ENCODE measurements at places on chromosomes 5 and 9. TPM values are rescaled to one million over a fixed set of nuclear protein-coding genes. Genes with fewer than 3 reads are reported as not detected.
A peak's percentile ranks its signal among the peaks of the same experiment; 100 is the strongest.

GRCh38 chr9:124439686-124440243 is 10.5 kb upstream of the ADGRD2 start:
- H3K27ac ChIP-seq = no peak overlapping the region
- no peak for DNase-seq
- H3K36me3 ChIP-seq = no peaks in the 10 kb centered on the region

DNA sequence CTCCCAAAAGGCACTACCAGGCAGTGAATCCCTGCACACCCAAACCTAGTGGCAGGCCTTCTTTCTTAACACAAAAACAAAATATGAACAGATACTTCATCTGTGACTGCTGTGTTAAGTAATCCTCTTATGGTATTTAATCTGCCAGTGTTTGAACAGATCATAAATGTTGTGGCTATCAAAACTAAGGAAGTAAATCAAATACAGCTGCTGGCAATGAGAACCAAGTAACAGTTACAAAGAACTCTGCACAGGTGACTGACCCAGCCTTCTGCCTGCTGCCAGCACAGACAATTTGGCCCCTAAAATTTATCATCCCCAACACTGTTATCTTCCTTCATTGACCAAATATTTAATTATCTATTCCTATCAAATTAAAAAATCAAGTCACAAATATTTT is 78.0 kb downstream of the GNAQ start:
- peaks cover 20% of the 10 kb centered on the region for H3K4me1 ChIP-seq
- H3K36me3 ChIP-seq = no peaks in the 10 kb centered on the region
- H3K4me3 ChIP-seq = no peak overlapping the region
- no peaks in the 10 kb centered on the region for H3K27me3 ChIP-seq
- no peak for DNase-seq

DNA sequence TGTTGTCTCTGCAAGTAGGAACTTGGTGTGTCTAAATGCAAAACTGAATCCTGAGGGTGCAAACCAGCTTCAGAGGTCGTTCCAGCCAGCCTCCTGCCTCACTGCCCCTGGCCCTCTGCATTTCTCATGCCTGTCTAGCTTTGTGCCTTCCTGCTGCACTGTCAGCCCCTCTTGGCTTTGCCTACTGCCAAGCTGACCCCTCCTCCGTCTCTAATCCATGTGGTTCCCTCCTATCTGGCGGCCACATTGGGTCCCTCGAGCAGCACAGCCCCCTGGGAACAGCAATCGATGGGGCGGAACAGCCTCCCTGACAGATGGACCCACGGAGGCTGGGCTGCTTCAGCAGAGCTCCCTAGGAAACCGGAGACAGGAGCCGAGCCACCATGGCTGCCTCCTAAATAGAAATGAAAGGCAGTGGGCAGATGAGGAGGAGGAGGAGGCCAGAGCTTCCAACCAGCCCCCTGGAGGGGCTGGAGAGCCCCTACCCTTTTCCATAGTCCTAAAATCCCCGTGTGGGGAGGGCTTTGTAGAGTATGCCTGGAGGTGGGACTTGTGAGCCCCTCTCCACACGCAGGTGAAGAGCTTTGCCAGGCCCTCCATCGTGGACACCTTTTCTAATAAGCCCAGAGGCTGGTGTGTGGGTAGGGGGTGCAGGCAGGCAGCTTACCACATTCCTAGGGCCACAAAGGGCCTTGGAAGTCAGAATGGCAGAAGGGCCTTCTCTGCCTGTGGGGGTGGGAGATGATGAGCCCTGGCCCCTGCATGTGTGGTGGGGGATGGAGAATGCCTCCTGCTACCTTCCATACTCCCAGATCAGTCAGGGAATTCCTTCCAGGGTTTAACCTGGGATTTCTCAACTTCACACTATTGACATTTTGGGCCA is 9.2 kb upstream of the CXXC5 start:
- no peak overlapping the region for H3K27ac ChIP-seq
- DNase-seq = no peak
- H3K4me3 ChIP-seq = no peak overlapping the region
- H3K36me3 ChIP-seq = no peaks in the 10 kb centered on the region
- no peaks in the 10 kb centered on the region for H3K27me3 ChIP-seq

GRCh38 chr9:101458963-101459631 is 23.5 kb upstream of the ALDOB start:
- no peak overlapping the region for H3K4me3 ChIP-seq
- no peaks in the 10 kb centered on the region for H3K27me3 ChIP-seq
- H3K27ac ChIP-seq = no peak overlapping the region
- DNase-seq = no peak

GRCh38 chr5:78795757-78796156 is 147.2 kb upstream of the LHFPL2 start:
- no peaks in the 10 kb centered on the region for H3K4me1 ChIP-seq
- H3K4me3 ChIP-seq = no peak overlapping the region
- H3K27ac ChIP-seq = no peak overlapping the region
- no peaks in the 10 kb centered on the region for H3K36me3 ChIP-seq
- no peak for DNase-seq
- H3K27me3 ChIP-seq = no peaks in the 10 kb centered on the region

GRCh38 chr9:137551264-137552021 is at the start of gene MRPL41:
MRPL41 (plus strand) TSS chr9:137551879; CDS start chr9:137552082, 203 bp downstream.
- no peaks in the 10 kb centered on the region for H3K27me3 ChIP-seq
- DNase-seq = peak; percentile 70
- H3K4me3 ChIP-seq = peak within 1 kb of the TSS; percentile 79
- H3K36me3 ChIP-seq = peaks cover 11% of the 10 kb centered on the region
- peak within 1 kb of the TSS; percentile 53 for H3K27ac ChIP-seq
- H3K4me1 ChIP-seq = no peaks in the 10 kb centered on the region

GRCh38 chr9:9275601-9276000 is 1337.2 kb downstream of the PTPRD start:
- no peaks in the 10 kb centered on the region for H3K4me1 ChIP-seq
- no peak overlapping the region for H3K27ac ChIP-seq
- H3K36me3 ChIP-seq = no peaks in the 10 kb centered on the region
- no peak for DNase-seq
- no peak overlapping the region for H3K4me3 ChIP-seq

DNA sequence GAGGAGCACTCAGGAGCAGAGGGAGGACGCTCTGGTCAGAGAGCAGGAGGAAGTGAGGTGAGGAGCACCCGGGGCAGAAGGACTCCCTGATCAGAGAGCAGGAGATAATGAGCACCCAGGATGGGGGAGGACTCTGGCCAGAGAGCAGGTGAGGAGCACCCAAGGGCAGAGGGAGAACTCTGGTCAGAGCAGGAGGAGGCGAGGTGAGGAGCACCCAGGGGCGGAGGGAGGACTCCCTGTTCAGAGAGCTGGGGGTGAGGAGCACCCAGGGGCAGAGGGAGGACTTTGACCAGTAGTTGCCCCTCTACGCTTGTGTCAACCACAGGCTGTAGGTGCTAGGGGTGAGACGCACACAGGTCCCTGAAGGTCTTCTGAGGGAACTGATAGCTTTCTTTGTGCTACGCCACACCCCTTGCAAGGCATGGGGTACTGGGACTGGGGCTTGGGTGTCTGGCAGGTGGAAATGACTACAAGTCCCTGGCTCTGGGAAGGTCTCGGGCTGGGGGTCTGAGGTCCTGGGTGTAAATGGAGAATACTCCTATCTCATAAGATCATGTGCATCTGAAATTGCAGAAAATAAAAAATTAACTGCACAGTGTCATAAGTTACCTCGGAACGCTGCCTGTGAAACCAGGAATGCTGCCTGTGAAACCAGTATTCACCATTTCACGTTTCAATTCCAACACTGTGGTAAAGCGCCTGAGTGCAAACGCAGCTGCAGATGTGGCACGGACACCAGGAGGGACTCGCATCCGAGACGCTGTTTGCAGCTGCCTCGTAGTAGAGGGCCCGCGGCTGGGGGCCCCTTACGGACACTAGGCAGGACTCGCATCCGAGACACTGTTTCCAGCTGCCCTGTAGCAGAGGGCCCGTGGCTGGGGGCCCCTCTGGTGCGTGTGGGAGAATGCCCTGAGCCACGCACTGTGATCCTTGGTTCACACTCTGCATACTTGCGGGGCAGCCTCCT is 27.0 kb upstream of the SLC6A3 start:
- H3K4me3 ChIP-seq = no peak overlapping the region
- H3K4me1 ChIP-seq = no peaks in the 10 kb centered on the region
- DNase-seq = no peak
- no peaks in the 10 kb centered on the region for H3K27me3 ChIP-seq
- peaks cover 74% of the 10 kb centered on the region for H3K36me3 ChIP-seq

DNA sequence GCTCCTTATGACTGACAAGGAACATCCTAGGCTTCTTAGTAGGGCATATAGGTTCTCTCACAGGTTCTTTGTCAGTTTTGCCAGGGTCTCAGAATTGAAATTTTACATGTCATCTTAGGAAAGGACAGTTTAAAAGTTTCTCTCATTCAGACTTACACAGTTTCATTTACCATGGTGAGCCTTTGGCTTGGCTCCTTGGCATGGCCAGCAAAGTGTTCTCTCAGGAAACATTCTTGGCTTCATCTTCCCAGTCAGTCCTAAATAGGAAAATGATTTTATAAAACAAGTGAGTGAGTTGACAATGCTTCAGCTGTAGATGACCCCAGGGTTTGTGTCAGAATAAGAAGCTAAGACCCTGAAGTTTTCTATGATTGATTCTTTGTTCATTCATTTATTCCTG is 191.6 kb downstream of the PCSK5 start:
- H3K4me1 ChIP-seq = no peaks in the 10 kb centered on the region
- no peak overlapping the region for H3K4me3 ChIP-seq
- H3K36me3 ChIP-seq = no peaks in the 10 kb centered on the region
- H3K27me3 ChIP-seq = no peaks in the 10 kb centered on the region
- DNase-seq = no peak

- H3K4me3 ChIP-seq = peak overlapping the region; percentile 64
- H3K4me1 ChIP-seq = peaks cover 29% of the 10 kb centered on the region
- H3K36me3 ChIP-seq = 0 out of 2 replicates have a peak, but pooled peaks cover 3% of the 10 kb centered on the region
Measured at GRCh38 chr5:1523480-1523792, 324 bp downstream of the LPCAT1 start.

DNA sequence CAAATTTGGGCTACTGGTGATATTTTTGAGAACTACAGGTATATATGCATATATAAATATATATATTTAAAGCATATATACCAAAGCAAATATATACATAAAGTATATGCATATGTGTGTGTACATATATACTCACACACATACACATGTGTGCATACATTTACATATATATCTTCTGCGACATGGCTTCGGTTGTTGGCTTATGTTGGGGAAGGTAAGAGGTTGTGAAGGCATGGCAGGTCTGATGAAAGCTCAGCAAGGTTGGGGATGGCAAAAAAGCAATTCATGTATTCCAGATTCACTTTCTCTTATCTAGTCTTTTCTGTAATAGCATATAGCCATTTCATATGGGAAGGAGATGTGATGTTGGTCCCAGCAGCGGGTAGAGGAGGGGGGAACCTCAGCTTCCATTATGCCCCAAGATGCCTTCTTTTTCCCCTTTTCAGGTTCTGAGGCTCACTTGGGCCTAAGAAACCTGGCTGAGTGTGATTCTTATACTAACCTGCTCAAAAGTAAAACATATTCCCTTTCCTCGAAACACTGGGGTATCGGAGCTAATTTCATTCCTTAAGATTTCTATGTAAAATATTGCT is 201.7 kb downstream of the MEF2C start:
- peaks cover 15% of the 10 kb centered on the region for H3K4me1 ChIP-seq
- no peak overlapping the region for H3K4me3 ChIP-seq
- no peak overlapping the region for H3K27ac ChIP-seq
- H3K27me3 ChIP-seq = peaks cover 72% of the 10 kb centered on the region

DNA sequence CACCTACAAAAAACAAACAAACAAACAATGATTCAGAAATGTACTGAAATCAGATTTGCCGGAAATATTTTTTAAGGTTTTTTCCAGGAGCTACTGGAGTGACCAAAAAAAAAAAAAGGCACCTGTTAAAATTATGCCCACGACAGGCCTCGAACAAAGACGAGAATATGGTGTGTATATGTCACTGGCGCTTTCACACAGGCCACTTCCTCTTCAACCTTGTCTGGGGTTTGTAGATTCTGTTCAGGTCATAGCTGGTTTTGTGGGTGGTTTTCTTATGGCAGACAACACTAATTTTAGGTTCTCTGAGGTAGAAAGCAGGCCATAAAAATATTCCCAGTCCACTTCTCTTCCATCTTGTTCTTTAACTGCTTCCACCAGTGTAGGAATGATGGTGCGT is 7.0 kb downstream of the NDUFB6 start:
- H3K4me1 ChIP-seq = no peaks in the 10 kb centered on the region
- H3K27me3 ChIP-seq = no peaks in the 10 kb centered on the region
- H3K36me3 ChIP-seq = peaks cover 6% of the 10 kb centered on the region
- no peak for DNase-seq

DNA sequence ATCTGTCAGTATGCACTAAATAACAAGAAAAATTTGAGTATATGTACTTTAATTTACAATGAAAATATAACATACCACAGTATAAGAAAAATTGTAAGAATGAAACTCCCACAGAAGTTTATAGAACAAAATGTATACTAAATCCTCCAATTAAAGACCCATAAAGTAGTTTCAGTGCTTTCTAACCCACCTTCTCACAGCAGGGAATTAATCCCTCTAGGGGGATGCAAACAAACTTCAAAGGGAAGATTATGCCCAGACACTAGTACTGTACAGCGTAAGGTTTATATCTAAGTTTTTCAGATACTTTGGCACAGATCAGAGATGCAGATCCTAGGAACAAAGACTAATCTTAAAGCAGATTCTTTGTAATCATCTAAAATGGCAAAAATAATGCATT is 57.2 kb downstream of the DENND1A start:
- H3K4me3 ChIP-seq = no peak overlapping the region
- H3K36me3 ChIP-seq = no peaks in the 10 kb centered on the region
- H3K4me1 ChIP-seq = no peaks in the 10 kb centered on the region
- no peak for DNase-seq

TCF7 gene
- 4.7 TPM for polyA plus RNA-seq

MED22 gene
- 105 TPM for polyA plus RNA-seq

ANKRD33B gene
- polyA plus RNA-seq = 7.1 TPM

SOHLH1 gene
- polyA plus RNA-seq = 0.05 TPM

OR1Q1 gene
- not detected for polyA plus RNA-seq

TAF11L5 gene
- polyA plus RNA-seq = not detected

CDH12 gene
- not detected for polyA plus RNA-seq

STOM gene
- polyA plus RNA-seq = 20.5 TPM

PFN3 gene
- polyA plus RNA-seq = not detected
